Activated naive CD8-positive, alpha-beta T cell treated with anti-CD3 and anti-CD28 coated beads, Interleukin-2, amount 50 U/mL, for 24 hours (primary cell): ENCODE measurements at places on chromosomes 5 and 9.

GRCh38 chr5:107567901-107568671, 102.7 kb downstream of the EFNA5 start:
- no peak for DNase-seq

DNA sequence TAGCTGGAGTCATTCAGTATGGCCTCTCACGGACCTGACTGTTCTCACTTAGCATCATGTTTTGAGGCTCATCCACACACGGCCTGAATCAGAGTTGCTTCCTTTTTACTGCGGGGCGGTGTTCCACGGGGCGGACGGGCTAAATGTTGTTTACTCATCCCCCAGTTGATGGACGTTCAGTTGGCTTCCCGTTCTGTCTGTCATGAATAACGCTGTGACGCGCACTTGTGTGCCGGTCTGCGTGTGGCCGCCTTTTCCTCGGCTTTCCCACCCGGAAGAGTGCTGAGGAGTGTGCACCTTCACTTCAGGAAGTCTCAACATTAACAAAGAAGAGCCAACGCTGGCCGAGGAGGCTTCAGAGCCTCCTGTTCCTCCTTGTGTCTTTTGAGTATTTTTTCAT, 39.0 kb upstream of the IRX4 start:
- no peak for DNase-seq

- DNase-seq: no peak
Observed at GRCh38 chr5:139058121-139058520, 140.0 kb downstream of the SIL1 start.

DNA sequence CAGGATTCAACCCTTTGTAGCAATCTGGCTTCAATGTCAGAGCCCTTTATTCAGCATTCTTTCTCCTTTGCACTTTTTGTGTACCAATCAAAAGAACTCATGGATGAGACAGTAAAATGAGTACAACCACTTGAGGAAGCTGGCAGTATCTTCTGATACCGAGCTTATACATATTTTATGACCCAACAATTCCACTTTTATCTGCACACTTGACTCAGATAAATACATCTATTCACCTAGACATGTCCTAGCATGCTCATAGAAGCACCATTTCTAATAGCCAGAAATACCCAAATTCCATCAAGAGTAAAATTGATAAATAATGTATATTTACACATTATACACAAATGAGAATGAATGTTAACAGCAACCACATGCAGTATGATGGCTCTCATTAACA, 111.2 kb upstream of the PTGER4 start:
- no peak for DNase-seq

- DNase-seq: no peak
Observed at GRCh38 chr5:151461312-151461711, 13.9 kb downstream of the SLC36A1 start.

- no peak for DNase-seq
Observed at GRCh38 chr5:138360941-138361452, 8.5 kb downstream of the KDM3B start.

- no peak for DNase-seq
Observed at GRCh38 chr9:32587901-32588300, 14.9 kb upstream of the NDUFB6 start.

DNA sequence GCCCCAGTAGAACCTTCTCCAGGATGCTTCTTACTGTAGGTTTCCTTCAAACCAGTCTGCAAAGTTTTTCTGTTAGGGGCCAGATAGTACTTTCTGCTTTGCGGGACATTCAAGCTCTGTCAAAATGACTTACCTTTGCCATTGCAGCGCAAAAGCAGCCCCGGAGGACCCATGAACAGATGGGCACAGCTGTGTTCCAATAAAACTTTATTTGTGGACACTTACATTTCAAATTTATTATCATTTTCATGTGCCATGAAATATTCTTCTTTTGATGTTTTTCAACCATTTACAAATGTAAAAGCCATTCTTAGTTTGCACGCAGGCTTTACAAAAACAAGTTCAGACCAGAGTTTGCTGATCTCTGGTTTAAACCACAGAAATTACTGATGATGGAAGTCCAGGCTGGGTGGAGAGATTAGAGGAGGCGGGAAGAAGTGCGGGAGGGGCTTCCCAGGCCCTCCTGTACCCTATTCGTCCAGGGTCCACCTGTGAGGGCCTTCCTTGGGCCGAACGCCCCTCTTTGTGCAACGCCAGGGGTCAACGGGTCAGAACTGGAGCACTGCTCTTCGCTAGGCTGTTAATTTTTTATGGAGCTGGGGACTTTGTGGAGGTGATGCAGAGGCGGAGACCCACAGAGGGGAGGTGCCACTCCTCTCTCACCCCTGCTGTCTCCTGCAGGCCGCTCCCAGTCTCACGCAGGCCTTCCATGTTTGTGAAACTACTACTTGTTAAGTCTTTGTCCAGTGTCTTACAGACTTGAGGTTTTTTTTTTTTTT, 7.6 kb upstream of the ASS1 start:
- DNase-seq: no peak

DNA sequence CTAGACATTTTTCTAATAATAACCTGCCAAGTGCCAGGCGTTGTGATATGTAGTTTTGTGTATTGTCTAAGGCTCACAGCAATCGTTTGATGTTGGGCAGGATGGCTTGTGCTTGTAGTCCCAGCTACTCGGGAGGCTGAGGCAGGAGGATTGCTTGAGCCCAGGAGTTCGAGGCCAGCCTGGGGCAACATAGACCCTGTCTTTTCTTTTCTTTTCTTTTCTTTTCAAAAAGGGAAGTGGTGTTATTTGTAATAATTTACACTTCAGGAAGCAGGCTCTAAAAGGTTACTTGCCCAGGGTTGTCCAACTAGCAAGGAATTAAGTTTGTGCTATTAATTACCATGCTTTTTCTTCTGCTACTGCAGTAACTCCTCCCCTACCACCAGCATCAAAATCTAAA, 3.2 kb downstream of the ZNF131 start:
- no peak for DNase-seq

- DNase-seq: no peak
Observed at GRCh38 chr5:96904054-96904931, 28.0 kb downstream of the ERAP2 start.

DNA sequence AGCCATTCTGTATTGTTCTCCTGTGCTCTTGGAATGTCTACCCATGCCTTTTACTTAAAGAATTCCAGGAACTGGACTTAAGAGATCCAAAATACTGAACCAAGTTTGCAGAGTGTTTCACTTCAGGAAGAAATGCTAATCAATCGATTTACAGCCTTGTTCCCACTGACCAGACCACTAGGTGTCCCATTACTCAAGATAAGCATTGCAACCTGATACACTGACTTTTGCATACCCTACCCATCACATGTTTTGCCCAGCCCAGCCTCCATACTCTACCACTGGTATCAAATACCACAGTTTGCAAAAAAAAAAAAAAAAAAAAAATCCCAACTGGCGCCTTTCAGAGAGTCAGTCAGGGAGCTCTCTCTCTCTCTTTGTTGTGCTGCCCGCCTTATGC, 550.8 kb downstream of the CDH9 start:
- DNase-seq: no peak

- DNase-seq: no peak
Observed at GRCh38 chr9:93090091-93090655, 5.8 kb upstream of the CARD19 start.

- DNase-seq: no peak
Observed at GRCh38 chr5:17429353-17429752, 68.7 kb upstream of the TAF11L2 start.

DNA sequence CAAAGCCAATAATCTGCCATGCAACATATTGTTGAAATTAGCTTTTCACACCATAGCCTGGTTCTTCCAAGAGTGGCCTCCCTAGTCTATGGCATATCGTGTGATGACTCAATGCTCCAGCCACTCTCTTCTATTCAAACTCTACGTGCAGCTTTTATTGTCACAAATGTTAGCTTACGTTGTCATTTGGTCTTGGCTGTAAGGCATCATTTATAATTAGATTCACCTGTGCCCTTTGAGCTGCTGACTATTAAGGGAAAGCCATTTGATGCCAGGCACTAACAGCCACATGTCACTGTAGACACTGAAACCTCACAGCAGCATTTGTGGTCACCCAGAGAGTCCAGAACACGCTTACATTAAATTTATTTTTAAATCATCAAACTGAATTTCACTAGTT, 66.8 kb downstream of the APBA1 start:
- DNase-seq: no peak

GRCh38 chr9:97660340-97660739, 26.7 kb downstream of the NCBP1 start:
- DNase-seq: no peak

GRCh38 chr5:152689250-152689711, 284.2 kb upstream of the NMUR2 start:
- DNase-seq: no peak

GRCh38 chr9:77011973-77012821, 7.3 kb upstream of the FOXB2 start:
- peak; percentile 78 for DNase-seq

- DNase-seq: no peak
Observed at GRCh38 chr5:11520241-11520930, 383.9 kb downstream of the CTNND2 start.

DNA sequence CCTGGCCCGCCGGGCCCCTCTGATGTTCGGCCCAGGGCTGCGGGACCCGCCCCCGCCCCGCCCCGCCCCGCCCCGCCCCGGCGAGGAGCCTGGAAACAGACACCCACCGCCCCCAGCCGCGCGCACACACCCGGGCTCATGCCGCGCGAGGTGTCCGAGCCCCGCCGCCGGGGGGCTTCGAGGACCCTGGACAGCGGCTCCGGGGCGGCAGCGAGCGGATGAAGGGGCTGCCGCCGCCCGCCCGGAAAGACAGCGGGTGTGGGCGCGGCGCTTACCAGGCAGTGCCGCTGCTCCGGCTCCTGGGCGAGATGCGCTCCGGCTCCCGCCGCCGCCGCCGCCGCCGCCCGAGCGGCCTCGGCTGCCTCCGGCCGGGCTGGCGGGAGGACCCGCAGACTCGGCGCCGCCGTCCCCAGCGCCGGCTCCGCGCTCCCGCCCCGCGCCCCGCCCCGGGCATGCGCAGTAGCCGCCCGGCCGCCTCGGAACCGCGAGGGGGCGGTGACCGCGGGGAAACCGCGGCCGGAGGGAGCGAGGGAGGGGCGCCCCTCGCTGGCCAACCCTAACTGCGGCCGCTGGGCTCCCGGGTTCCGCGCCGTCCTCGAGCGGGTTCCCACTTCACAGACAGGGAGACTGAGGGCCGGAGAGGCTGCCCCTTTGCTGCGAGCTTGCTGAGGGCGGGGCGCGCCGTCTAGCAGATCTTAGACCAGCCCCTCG, at the start of gene GPRIN1:
Gene GPRIN1 (minus strand): TSS at position 433 of the 711 bp plus-strand sequence. CDS start 10,322 bp downstream, outside the sequence.
- peak; percentile 72 for DNase-seq

- no peak for DNase-seq
Observed at GRCh38 chr5:58262226-58262625, 197.7 kb downstream of the PLK2 start.

- no peak for DNase-seq
Observed at GRCh38 chr5:14672082-14672481, 7.6 kb downstream of the OTULIN start.
